ENCODE measurements at places on chromosomes 6 and 20. TPM values are rescaled to one million over a fixed set of nuclear protein-coding genes. Genes with fewer than 3 reads are reported as not detected.

The PRRC2A gene
- total RNA-seq: 94.8 TPM

The CDKAL1 gene
- 4.5 TPM for total RNA-seq

The NEDD9 gene
- 47.4 TPM for total RNA-seq

The CFAP206 gene
- 0.53 TPM for total RNA-seq

The ME1 gene
- 44.2 TPM for total RNA-seq

The TCP11 gene
- total RNA-seq: not detected

The BMP7 gene
- 0.13 TPM for total RNA-seq

The EYA4 gene
- 12.6 TPM for total RNA-seq

The ZC3H12D gene
- 0.23 TPM for total RNA-seq

The RFX6 gene
- not detected for total RNA-seq

The COX7A2 gene
- total RNA-seq: 266 TPM

The CFB gene
- 2.0 TPM for total RNA-seq

The CRYBG1 gene
- total RNA-seq: 0.40 TPM

The CDC5L gene
- 12.5 TPM for total RNA-seq

The HLA-DRB5 gene
- total RNA-seq: not detected

The TFAP2A gene
- total RNA-seq: 15.9 TPM

The NKAIN4 gene
- total RNA-seq: 5.2 TPM

The FITM2 gene
- total RNA-seq: 7.5 TPM

The OLIG3 gene
- total RNA-seq: not detected

The DPPA5 gene
- total RNA-seq: not detected

The LTA gene
- total RNA-seq: not detected

The SLC17A9 gene
- not detected for total RNA-seq

The TSPO2 gene
- total RNA-seq: not detected

The SAMD3 gene
- not detected for total RNA-seq

The RSPO4 gene
- not detected for total RNA-seq

The PDE7B gene
- total RNA-seq: 0.95 TPM

The OSBPL2 gene
- 15.9 TPM for total RNA-seq

The ENPP3 gene
- not detected for total RNA-seq

The FAM209A gene
- total RNA-seq: 0.55 TPM

The BMP2 gene
- total RNA-seq: 0.64 TPM

The MAPK13 gene
- total RNA-seq: 1.1 TPM

The LY86 gene
- total RNA-seq: not detected

The IL17F gene
- not detected for total RNA-seq

The OR2W1 gene
- total RNA-seq: not detected

The FAM83C gene
- 0.08 TPM for total RNA-seq

The EEF1E1 gene
- 50.6 TPM for total RNA-seq

The MYBL2 gene
- 66.0 TPM for total RNA-seq

The CLPSL2 gene
- total RNA-seq: 0.78 TPM

The IRF4 gene
- total RNA-seq: 0.34 TPM

The C20orf96 gene
- total RNA-seq: 9.9 TPM

The EMILIN3 gene
- 0.47 TPM for total RNA-seq

The SLC17A2 gene
- not detected for total RNA-seq

The MCCD1 gene
- not detected for total RNA-seq

The KCNG1 gene
- 26.2 TPM for total RNA-seq

The ANGPT4 gene
- not detected for total RNA-seq

The PAK5 gene
- not detected for total RNA-seq

The FNDC11 gene
- total RNA-seq: 0.09 TPM

The RIPPLY2 gene
- not detected for total RNA-seq

All from A549 treated with ZK216348 at 1 μM for 4 hours (cell line).